ENCODE measurements at places on chromosomes 2 and 18.

DNA sequence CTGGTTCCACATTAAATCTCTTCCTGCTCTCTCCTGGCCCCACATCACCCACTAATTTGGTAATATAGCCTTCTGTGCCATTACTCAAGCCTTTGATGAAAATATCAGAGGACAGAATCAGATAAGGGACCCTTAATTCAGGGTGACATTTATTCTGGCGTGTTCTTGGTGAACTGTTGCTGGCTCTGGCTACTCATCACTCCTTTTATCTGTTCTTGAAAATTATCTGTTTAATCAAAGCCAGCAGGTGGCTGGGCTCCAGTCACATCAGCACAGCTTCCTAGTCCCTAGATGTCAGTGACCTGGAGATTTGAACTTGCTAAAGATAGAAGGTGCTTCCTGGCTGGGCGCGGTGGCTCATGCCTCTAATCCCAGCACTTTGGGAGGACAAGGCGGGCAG is 26.9 kb upstream of the SLC35F6 start:
- no peak for DNase-seq

GRCh38 chr2:88590998-88591613 is 36.2 kb downstream of the EIF2AK3 start:
- DNase-seq, result peak; percentile 41

- no peak for DNase-seq
Measured at GRCh38 chr2:150109912-150110311, 377.6 kb downstream of the RND3 start.

GRCh38 chr18:34691614-34692013 is 18.5 kb upstream of the DTNA start:
- no peak for DNase-seq

GRCh38 chr2:120373424-120373823 is 27.5 kb downstream of the INHBB start:
- DNase-seq, result no peak

DNA sequence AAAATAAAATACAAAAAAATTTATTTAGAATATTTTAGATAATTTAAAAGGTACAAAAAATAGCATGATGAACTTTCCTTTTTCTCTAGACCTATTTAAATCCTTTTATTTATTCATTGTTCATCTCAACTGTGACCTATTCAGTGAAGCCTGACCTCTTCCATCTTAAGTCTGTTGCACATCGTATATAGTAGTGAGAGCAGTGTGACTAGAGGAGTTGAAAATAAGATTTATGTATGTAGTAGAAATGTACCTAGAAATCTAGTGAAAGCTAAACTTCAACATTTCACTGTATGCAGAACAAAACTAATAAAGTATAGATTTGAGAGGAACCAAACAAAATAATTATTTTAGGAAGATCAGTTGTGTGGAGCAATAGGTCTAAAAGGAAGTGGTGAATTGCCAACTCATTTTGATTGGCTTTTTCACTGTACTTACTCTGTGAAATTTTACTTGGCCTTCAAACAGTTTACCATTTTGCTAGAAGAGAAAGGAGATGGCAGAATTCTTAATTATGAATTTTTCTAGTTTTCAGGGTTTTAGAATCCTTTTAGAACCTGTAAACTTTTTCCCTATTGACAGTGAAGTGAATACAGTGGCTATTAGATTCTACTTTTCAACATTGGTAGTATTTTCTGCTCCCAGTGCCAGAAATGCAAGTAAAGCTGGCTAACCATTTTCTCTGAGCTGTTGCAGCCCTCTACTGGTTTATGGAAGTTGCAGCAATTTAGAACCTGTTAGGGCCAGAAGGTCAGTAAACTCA is 11.0 kb downstream of the ANKRD12 start:
- DNase-seq, result peak; percentile 14

DNA sequence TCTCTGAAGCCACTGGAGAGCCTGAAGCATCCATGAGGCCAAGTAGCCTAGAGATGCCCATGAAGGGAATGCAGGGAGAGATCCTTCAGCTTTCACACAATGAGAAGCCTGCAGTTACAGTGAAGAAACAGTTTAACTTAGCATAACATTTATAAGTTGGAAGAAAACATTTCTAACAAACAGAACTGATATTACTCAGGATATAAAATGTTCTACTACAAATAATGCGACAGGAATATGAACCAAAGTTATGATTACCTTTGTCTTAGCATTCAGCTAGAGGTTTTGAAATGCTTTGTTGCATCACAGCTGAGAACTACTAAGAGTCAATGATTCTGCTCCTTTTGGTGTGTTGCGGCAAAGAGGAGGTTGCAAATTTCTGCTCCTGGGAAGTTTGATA is 6.9 kb upstream of the KYNU start:
- DNase-seq, result no peak

DNA sequence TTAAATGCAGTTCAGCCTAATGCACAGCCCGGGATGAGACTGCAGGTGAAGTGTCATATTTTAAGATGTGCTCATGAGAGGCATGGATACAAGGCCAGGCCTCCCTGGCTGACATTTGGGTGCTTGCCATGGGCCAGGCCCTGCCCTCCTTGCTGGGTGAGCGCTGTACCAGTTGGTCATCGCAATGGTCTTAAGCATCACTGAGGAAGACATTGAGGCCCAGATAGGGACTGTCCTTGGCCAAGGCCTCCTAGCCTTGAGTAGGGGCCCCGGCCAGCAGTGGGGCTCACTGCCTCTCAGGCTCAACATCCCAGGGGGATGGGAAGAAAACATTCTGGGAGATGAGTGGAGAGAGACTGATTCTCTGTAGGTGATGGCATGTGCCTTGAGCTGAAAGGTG is 184.3 kb downstream of the SH3RF3 start:
- no peak for DNase-seq

GRCh38 chr2:16204886-16205620 is 264.7 kb downstream of the MYCN start:
- DNase-seq, result no peak

- DNase-seq, result no peak
Measured at GRCh38 chr2:104656571-104657163, 197.2 kb upstream of the POU3F3 start.

GRCh38 chr18:41326311-41326710 is 628.7 kb upstream of the PIK3C3 start:
- no peak for DNase-seq

GRCh38 chr2:8477552-8478470 is 204.0 kb upstream of the ID2 start:
- no peak for DNase-seq

- DNase-seq, result no peak
Measured at GRCh38 chr18:76988827-76989646, 143.5 kb downstream of the MBP start.

GRCh38 chr2:42116195-42117181 is 52.7 kb upstream of the EML4 start:
- no peak for DNase-seq

- DNase-seq, result no peak
Measured at GRCh38 chr2:70919672-70920366, 15.9 kb upstream of the ATP6V1B1 start.

DNA sequence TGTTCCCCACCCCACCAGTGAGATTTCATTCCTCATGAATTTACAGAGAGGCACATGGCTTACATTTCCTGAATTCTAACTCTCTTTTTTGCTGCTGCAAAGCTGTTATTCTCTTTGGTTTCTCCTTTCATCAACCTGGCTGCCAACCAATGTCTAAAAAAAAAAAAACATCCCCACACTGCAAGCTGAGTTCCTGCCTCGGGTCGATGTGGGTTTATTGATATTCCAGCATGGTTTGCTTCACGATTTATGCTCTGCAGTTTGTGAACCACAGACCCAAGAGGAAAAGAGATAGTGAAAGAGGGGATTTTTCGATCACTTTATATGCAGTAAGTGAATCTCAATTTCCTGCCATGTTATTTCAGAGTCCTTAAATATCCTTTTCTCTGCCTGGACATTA is 363.6 kb downstream of the LPIN1 start:
- no peak for DNase-seq

DNA sequence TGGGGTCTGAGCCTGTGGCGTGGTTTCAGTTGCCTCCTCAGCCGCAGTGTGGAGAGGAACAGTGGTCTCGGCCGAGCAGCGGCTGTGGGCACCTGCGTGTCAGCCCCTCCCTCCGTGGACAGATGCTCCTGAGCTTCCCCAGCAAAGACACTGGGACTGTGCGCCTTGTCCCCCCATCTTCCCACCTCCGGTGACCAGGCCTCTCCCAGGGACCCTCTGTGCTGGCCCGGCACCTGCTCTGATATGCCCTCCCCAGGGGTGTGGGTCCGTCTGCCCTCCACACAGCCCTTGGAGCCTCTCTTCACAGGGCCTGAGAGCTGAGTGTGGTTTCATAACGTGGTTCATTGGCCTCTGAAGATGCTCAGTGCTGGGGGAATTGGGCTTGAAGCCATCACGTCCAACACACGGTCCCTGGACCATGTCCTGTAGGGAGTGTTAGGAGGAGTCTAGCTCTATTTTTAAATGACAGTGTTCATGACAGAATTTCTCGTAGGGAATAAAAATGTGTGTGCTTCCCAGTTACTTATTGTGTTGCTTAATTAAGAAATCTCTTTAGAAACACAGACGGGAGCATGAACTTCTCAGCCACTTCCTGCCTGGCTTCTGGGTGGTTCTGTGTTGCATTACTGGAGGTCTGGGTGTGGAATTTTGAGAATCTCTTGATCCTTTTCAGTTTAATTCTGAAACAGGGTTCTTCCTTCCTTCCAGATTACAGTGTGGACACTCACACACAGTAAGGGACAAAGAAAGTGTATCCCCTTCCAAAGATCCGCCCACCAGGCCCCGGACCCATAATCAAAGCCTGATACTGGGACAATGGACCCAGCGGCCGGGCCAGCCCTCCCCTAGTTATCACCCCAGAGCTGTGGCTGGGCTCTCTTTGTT is 110.7 kb downstream of the NFATC1 start:
- DNase-seq, result no peak

- no peak for DNase-seq
Measured at GRCh38 chr2:187853381-187853791, 299.2 kb upstream of the TFPI start.

Data from NCI-H1105 (cell line).